ENCODE measurements at places on chromosomes 2 and 18.

DNA sequence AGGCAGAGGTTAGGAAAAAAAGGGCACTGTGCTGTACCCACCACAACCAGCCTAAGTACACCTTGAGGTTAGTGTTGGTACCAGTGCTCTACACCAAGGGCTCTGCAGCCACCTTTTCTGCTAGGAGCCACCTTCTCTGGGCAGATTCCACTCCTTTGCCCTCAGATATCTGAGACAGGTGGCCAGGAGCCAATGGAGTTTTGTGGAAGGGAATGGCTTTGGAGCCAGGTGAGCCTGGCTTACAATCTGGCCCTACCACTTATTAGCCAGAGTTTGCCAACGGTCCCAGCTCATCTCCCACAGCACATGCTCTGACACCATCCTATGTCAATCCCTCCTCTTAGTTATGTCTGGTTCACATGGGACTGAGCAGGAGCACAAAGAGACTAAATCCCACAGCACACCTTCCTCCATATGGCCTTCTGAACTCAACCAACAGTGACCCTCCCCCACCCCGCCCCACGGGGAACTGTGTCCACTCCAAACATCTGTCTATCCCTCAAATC, 77.5 kb downstream of the CLHC1 start:
- no peak for DNase-seq

DNA sequence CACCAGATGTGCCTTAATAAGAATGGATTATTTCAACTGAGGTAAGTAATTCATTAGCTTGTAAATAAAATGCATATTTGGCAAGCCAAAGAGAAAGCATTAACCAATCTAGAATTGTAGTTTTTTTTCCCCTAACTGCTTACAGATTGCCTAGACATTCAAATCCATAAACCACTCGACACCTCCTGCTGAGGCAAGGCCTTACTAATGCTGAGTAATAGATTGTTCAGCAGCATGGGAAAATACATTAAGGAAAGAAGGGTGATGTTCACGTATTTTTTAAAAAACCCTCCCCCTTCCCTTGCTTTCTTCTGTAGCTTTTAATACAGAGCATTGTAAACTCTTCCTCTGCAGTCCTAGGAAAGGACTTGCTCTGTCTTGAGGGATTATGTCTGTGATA, 17.0 kb upstream of the LINC00305 start:
- DNase-seq: no peak

DNA sequence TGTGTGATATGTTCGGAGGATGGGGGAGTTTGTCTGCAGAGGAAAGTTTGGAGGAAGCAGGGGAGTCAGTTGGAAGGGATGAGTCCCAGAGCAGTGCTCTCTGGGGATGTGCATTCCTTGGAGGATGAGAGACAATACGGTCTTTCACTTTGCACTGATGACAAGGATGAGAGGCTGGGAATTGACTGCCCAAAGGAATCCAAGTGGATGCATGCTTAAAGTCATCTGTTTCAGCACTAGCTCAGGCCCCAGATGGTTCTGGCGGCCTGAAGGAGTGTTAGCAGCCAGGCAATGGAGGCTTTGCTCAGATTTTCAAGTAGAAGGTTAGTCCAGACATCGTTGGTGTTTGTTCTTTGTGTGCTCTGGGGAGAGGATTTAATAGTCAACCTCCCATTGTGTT, 100.2 kb downstream of the CRIM1 start:
- DNase-seq: no peak

DNA sequence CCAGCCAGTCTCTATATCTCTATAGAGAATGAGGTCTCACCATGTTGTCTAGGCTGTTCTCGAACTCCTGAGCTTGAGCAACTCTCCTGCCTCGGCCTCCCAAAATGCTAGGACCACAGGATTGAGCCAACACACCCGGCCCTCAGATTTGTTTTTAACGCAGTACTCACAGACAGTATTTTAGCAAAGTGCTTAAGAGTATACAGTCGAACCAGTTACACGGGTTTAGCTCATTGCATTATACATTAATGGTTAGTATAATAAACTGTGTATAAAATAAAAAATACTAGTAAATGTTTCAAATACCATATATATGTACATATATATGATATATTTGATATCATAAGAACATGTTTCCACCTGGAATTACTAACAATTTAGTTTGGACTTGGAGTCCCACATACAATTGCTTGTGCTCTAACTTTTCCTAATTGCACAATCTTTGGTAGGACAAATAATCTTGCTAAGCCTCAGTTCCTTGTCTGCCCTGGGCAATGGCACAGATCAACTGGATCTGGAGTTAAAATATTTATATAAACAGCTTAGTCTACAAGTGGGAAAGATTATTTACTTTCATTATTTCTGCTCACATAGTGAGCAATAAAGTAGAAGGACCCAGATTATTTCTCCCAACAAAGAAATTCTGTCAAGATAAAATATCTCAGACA, 508.9 kb upstream of the LRATD1 start:
- DNase-seq: no peak

GRCh38 chr2:204877691-204878090, 332.4 kb downstream of the PARD3B start:
- DNase-seq: no peak

DNA sequence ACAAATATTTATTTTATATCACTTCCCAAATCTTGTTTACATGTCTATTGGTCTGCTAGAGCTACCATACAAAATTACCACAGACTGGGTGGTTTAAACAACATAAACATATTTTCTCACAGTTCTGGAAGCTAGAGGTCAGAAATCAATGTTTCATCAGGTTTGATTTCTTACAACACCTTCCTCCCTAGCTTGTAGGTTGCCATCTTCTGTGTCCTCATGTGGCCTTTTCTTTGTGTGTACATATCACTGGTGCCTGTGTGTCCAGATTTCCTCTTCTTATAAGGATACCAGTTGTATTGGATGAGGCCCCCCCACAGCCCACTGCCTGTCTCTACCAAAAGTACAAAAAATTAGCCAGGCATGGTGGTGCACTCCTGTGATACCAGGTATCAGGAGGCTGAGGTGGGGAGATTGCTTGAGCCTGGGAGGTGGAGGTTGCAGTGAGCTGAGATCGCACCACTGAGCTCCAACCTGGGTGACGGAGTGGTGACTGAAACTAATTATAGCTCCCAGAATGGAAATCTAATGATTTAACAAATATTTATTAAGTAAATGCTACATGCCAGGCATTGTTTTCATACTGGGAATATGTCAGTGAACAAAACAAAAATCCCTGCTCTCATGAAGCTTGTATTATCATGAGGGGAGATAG, 13.6 kb downstream of the EML4 start:
- DNase-seq: no peak

- DNase-seq: no peak
Observed at GRCh38 chr2:119520696-119521432, 3.4 kb downstream of the SCTR start.

GRCh38 chr18:79899609-79900445, 51.6 kb downstream of the SLC66A2 start:
- DNase-seq: no peak

DNA sequence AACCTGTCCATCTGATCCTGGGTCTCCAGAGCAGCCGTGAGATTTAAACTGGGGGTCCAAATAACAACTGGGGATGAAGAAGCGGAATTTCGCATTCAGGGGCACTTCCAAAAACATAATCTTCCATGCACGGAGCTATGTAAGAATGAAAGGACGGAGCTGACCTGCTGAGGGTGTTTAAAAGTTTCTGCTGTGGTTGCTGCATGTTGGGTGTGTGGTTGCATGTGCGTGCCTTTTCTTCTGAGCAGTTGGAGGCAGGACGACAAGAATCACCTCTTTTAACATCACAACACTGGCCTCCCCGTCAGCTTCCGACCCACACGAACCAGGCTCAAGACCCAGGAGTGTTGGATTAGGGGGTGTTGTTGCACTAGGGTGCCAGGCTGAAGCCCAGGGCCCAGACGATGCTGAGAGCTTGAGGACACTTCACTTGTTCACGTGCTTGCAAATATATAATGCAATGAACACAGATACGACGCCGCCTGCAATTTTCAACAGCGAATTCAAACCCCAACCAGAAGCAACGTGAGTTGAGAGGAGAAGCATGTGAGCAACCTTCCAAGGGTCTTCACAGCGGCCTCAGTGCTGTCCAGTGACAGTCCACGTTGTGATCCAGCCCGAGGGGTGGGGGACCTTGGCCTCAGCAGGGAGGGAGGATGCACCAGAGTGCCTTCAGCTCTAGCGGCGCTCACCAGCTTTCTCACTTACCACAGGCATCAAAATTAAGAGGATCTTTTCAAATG, 76.0 kb upstream of the SALL3 start:
- DNase-seq: no peak

DNA sequence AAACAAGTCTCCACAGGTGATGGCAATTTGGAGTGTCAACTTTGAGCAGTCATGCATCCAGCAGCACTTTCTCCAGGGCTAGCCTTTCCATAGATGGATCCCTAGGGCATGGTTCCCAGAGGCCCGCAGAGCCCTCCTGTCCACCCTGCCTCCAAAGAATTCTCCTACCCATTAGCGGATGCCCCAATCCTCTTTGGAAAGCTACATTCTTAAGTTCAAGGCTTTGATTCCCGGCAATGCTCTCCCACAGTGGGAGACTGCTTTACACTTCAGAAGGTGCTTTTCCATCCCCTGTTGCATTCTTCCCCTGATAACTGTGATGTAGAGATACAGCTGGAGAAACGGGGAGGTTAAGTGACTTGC, 61.3 kb downstream of the ACAA2 start:
- DNase-seq: no peak

DNA sequence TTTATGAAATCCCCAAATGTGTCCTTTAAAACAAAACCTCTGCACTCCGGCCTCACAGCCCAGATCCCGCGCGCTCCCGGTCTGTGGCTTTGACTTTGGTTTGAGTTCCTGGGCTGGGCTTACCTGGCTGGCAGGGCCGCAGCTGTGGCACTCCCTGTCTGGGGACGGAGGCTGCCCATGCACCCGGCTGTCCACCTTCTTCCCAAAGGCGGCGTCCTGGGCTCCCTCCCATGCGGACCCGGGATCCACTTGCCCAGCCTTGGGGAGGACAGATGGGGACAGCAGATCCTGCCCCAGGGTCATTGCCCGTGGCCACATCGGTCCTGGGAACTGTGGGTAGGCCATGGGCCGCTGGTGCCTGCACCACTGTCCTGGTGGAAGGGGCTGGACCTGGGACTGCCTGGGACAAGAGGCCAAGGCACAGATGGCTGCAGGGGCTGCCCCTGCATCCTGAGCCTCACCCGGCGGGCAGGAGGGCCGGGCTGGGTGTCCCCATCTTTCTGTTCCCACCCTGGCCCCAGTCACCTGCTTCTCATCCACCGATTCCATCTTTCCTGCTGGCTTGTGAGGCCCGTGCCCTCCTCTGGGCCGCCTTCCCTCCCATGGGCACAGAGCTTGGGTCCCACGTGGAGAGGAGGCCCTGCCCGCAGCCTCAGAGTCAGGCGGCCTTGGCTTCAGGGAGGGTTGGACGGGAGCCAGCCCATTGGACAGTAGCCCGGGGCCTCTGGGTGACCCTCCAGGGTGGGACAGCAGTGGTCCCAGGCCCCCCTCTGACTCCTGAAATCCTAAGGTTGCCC, 27.7 kb downstream of the NFATC1 start:
- no peak for DNase-seq

DNA sequence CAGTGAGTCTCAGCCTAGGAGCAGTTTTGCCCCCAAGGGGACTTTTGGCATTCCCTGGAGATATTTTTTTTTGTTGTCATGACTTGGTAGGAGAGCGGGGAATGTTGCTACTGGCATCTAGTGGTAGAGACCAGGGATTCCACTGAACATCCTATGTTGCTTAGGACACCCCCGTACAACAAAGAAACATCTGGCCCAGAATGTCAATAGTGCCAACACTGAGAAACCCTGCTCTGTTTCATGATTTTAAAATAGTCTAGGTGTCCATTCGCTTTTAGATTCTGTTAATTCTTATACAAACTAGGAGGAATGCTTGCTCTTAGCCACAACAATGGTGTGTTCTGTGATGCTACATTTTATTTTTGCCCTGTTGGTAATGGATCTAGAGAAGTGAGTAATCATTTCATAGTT, 225.8 kb upstream of the SIX3 start:
- DNase-seq: no peak

DNA sequence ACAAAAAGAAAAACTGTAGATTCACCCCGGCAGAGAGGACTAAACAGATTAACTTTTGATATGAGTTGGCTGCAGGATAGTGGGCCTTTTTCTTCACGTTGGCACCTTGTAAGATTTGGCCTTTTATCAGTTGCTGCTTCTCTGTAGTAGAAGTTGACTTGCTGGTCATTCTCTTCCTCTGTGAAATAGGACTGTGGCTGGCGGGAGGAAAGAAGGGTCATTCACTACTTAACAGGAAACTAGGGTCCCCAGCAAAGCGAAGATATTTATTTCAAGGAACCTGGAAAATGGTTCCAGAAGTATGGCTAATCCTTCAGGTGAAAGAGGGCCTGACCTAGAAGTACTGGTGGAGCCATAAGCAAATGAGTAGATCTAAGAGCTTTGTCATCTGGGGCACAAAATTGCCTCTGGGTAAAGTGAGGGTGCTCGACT, 383 bp upstream of the ATP5MC3 start:
- DNase-seq: no peak

- no peak for DNase-seq
Observed at GRCh38 chr2:152623076-152623740, 94.1 kb downstream of the PRPF40A start.

GRCh38 chr2:143679617-143680016, 550.4 kb downstream of the ARHGAP15 start:
- no peak for DNase-seq

GRCh38 chr2:104595576-104595975, 258.3 kb upstream of the POU3F3 start:
- DNase-seq: no peak

DNA sequence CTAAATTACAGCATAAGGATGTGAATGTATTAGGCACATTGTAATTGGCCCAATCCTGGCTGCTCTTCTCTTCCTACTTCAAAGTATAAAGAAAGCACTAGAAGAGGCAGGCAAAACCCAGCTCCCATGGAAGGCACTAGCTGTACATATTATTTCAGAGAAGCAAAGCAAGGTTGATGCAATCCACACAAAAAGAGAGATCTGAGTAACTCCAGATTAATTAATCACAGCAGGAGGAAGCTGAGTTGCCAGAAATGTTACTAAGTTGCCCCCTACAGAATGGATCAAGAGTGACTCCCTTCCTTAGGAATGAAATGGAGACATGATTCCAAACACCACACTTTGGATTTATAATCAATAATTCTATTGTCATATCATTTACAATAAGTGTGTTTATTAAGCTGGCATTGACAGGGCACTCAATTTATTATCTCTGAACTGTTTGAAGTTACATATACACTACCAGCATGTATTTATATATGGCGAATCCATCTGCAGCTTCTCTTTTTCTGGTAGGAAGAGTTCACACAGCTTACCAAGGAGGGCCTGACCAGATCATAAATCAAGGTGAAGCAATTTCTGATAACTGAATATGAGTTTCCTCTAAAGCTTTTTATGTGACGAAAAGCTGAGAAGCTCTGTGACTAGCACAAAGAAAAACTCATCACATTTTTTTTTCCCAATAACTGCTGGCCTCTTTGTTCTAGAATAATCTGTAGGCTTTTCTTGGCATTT, 393.1 kb upstream of the LYPD1 start:
- no peak for DNase-seq

GRCh38 chr2:163698857-163699256, 37.0 kb downstream of the FIGN start:
- DNase-seq: no peak

- DNase-seq: no peak
Observed at GRCh38 chr18:41646915-41647620, 308.0 kb upstream of the PIK3C3 start.

GRCh38 chr2:80579756-80580155, 275.2 kb upstream of the LRRTM1 start:
- DNase-seq: no peak

- no peak for DNase-seq
Observed at GRCh38 chr2:105081006-105081601, 43.2 kb downstream of the MRPS9 start.

- no peak for DNase-seq
Observed at GRCh38 chr2:70717431-70718038, 50.5 kb downstream of the ADD2 start.

Measured in stimulated activated CD4-positive, alpha-beta T cell treated with anti-CD3 and anti-CD28 coated beads, Interleukin-1b, Interleukin-23, amount 100 ng/mL, for 24 hours (primary cell).